Stimulated activated CD4-positive, alpha-beta T cell treated with anti-CD3 and anti-CD28 coated beads, TNF-alpha, amount 100 ng/mL, for 48 hours (primary cell): ENCODE measurements at places on chromosomes 1 and 21.

- no peak for DNase-seq
Observed at GRCh38 chr1:106961646-106962045, 94.8 kb upstream of the PRMT6 start.

- no peak for DNase-seq
Observed at GRCh38 chr1:196609370-196609737, 1.1 kb upstream of the KCNT2 start.

DNA sequence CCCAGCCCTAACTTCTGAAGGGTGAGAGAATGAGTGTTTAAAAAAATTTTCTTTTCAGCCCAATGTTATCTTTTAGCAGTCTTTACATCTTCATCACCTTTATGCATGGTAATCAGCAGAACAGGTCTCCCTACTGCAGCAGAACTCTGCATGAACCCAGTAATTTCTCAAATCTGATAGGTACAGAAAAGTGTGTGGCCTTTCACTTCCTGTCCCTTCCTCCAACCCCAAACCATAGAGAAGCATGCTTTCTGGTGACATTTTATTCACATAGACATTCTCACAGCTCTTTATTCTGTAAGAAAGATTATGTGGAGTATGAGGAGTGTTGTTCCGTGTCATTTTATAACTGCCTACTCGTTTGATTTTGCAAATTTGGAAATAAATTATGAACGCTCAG lies 68.6 kb downstream of the RPAP2 start:
- no peak for DNase-seq

GRCh38 chr21:35284199-35284598 lies 235.1 kb upstream of the RUNX1 start:
- no peak for DNase-seq

DNA sequence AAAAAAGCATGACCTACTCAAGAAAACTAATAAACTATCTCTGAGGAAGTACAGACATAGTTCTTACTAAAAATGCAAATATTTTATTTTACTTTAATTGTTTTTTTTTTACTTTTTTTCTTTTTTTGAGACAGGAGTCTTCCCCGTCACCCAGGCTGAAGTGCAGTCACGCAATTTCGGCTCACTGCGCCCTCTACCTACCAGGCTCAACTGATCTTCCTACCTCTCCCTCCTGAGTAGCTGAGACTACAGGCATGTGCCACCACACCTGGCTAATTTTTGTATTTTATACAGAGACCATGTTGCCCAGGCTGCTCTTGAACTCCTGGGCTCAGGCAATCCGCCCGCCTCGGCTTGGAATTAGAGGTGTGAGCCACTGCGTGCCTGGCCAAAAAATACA lies 1263.1 kb downstream of the KCNT2 start:
- DNase-seq, result no peak
